ENCODE measurements at places on chromosomes 16 and 17.

DNA sequence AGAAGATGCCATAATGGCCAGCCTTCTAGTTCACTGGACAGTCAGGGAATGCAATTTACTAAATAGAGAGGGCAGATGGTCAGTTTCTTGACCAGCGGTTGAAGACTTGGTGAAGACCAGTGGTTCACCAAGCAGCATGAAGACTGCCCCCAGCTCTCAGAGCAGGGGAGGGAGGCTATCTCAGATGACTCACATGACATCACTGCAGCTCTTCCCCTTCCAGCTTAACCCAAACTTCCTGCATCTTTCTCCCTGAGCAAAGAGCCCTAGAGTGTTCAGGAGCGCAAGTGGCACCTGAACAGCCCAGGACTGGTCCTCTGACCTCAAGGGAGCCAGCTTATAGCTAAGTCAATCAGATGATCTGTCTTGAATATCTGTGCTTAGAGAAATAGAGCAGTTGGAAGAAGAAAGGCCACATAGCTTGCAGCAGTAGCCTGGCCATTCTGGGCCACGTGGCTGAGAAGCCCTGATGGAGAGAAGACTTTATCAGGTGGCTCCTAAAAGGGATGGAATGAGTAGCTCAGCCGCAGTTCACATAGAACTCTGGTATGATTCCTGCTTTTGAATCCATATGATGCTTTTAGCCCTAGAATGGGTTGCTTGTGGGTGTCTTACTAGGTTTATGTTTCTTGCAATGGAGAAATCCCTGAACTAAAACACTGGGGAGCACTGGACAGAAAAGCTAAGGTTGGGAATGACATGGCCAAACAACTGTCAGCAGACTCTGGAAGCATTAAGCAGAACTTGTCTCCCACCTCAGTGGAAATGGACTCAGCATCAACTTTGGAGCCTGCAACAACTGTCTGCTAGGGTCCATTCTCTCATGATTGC lies 392.1 kb upstream of the CCL2 start:
- H3K4me3 ChIP-seq, result no peak overlapping the region
- no peak for DNase-seq
- H3K4me1 ChIP-seq, result no peaks in the 10 kb centered on the region
- H3K27ac ChIP-seq, result no peak overlapping the region
- H3K27me3 ChIP-seq, result no peaks in the 10 kb centered on the region

DNA sequence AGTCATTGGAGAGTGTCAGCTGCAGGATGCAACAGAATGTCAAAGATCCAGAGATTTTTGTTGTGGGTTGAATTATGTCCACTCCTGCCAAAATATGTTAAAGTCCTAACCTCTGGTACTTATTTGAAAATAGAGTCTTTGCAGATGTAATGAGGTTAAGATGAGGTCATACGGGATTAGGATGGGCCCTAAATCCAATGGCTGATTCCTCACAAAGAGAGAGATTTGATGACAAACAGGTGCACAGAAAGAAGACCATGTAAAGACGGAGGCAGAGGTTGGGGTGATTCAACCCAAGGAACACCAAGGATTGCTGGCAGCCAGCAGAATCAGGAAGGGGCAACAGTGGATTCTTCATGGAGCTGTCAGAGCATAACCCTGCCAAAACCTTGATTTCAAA lies 34.5 kb upstream of the USP22 start:
- H3K27me3 ChIP-seq, result no peaks in the 10 kb centered on the region
- no peaks in the 10 kb centered on the region for H3K36me3 ChIP-seq
- no peak overlapping the region for H3K27ac ChIP-seq
- DNase-seq, result no peak
- no peaks in the 10 kb centered on the region for H3K4me1 ChIP-seq
- no peak overlapping the region for H3K4me3 ChIP-seq

GRCh38 chr17:15092762-15093161 lies 172.4 kb downstream of the PMP22 start:
- H3K4me1 ChIP-seq, result no peaks in the 10 kb centered on the region
- no peak overlapping the region for H3K4me3 ChIP-seq
- no peak for DNase-seq
- H3K36me3 ChIP-seq, result no peaks in the 10 kb centered on the region
- H3K27me3 ChIP-seq, result no peaks in the 10 kb centered on the region
- H3K27ac ChIP-seq, result no peak overlapping the region

DNA sequence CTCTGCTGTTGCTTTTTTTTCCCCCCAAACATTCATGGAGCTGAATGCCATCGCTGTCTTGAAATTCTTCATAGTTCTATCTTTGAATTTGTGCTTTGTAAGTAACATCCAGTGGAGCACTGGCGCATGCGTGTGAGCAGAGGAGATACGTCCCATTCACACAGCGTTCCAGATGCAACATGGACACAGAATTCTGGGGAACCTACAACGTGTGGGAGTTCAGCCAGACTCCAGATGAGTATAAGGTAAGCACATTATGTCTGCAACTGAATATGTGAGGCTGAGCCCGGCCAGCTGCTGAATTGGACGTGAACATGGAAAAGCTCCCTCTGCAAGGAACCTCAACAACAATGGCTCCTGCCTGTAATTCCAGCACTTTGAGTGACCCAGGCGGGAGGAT lies 4.3 kb upstream of the ATP1B2 start:
- H3K4me3 ChIP-seq, result no peak overlapping the region
- no peak overlapping the region for H3K27ac ChIP-seq
- H3K4me1 ChIP-seq, result peaks cover 16% of the 10 kb centered on the region
- H3K27me3 ChIP-seq, result peaks cover 14% of the 10 kb centered on the region
- no peaks in the 10 kb centered on the region for H3K36me3 ChIP-seq
- no peak for DNase-seq

- DNase-seq, result no peak
- H3K36me3 ChIP-seq, result peaks cover 8% of the 10 kb centered on the region
- H3K4me1 ChIP-seq, result no peaks in the 10 kb centered on the region
- H3K4me3 ChIP-seq, result no peak overlapping the region
- no peaks in the 10 kb centered on the region for H3K27me3 ChIP-seq
These were observed 69.2 kb upstream of the DOC2B start for GRCh38 chr17:250487-251300.

- H3K4me3 ChIP-seq, result no peak overlapping the region
- H3K27ac ChIP-seq, result no peak overlapping the region
- H3K4me1 ChIP-seq, result peaks cover 20% of the 10 kb centered on the region
- H3K36me3 ChIP-seq, result no peaks in the 10 kb centered on the region
These were observed 543 bp downstream of the ARHGAP23 start for GRCh38 chr17:38428643-38429371.

DNA sequence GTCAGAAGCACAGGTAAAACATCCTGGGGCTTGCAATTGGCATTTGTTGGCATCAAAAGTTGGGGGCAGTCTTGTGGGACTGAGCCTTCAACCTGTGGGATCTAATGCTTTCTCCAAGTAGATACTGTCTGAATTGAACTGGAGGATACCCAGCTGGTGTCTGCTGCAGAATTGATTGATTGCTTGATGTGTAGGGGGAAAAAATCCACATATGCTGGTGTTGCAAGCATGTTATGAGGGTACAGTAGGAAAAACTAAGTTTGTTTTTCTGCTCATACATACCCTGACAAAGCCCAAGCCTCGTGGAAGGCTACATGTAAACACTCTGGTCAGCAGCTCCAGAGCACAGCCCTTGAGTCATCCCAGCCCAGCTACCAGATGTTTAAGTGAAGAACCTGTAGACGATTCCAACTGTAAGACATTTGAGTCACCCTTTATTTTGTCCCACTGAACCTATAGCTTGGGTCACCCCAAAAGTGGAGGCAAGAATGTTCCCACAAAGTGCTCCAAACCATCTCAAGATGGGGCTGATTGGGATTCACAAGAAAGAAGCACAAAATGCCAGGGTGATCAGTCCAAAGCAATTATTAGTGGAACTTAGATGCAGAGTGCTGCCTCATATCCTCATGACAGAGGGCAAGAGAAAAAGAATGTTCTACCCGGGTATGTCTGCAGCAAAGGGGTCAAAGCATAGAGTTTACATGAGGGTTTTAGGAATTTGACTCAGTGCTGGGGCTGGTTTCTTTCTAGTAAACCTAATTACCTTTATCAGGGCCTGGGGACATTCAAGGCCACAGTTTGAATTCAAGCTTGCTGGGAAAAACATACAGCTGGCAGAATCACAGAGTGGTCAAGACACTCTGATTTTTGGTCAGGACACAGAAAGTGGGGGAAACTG lies 9.6 kb upstream of the APPBP2 start:
- no peaks in the 10 kb centered on the region for H3K36me3 ChIP-seq
- H3K4me3 ChIP-seq, result no peak overlapping the region
- no peak overlapping the region for H3K27ac ChIP-seq
- no peak for DNase-seq

GRCh38 chr17:66661411-66662256 lies 173.3 kb upstream of the CACNG5 start:
- no peak overlapping the region for H3K27ac ChIP-seq
- peaks cover 5% of the 10 kb centered on the region for H3K4me1 ChIP-seq
- H3K36me3 ChIP-seq, result 0 out of 2 replicates have a peak, but pooled peaks cover 1% of the 10 kb centered on the region
- DNase-seq, result no peak
- H3K4me3 ChIP-seq, result no peak overlapping the region

- H3K4me3 ChIP-seq, result no peak overlapping the region
- H3K4me1 ChIP-seq, result no peaks in the 10 kb centered on the region
- no peaks in the 10 kb centered on the region for H3K27me3 ChIP-seq
- peaks cover 77% of the 10 kb centered on the region for H3K36me3 ChIP-seq
- H3K27ac ChIP-seq, result no peak overlapping the region
These were observed 49.4 kb downstream of the DUSP14 start for GRCh38 chr17:37538981-37539659.

GRCh38 chr17:64662774-64663367 lies 764 bp upstream of the SMURF2 start:
- no peaks in the 10 kb centered on the region for H3K27me3 ChIP-seq
- no peaks in the 10 kb centered on the region for H3K36me3 ChIP-seq
- no peak for DNase-seq
- peaks cover 48% of the 10 kb centered on the region for H3K4me1 ChIP-seq
- no peak overlapping the region for H3K27ac ChIP-seq

All from HepG2 (cell line).